PC-9 (cell line): ENCODE measurements at places on chromosomes 11 and 22. TPM values are rescaled to one million over a fixed set of nuclear protein-coding genes. Genes with fewer than 3 reads are reported as not detected.
A peak's percentile ranks its signal among the peaks of the same experiment; 100 is the strongest.

DNA sequence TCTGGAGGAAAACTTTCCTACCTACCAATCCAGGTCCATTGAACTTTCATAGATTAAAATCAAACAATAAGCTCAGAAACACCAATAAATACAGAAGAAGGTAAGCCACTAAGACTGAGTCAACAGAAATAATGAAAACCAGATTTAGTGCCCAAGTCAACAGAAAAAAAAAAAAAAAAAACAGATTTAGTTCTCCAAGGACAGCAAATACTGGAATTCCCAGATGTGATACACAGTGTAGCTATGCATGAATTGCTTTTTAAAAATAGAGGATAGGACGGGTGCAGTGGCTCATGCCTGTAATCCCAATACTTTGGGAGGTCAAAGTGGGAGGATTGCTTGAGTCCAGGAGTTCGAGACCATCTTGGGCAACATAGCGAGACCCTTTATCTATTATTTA lies 15.7 kb downstream of the DMC1 start:
- no peak for DNase-seq

DNA sequence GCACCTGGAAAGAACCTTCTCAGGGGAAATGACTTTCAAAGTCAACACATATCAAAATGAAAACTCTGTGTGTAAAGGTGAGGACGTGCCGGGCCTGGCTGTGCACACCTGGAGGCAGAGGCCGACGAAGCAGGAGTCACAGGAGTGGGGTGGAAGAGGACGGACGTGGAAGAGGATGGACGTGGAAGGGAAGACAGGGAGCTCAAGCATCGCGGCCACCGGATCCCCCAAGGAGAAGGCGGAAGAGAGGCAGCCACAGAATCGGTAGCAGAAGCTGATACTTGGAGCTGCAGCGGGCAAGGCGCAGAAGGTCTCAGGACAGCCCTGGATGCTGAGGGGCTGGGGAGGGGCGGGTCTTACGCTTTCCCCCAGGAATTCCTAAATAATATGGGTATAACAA lies 519.8 kb downstream of the BRD1 start:
- no peak for DNase-seq

DNA sequence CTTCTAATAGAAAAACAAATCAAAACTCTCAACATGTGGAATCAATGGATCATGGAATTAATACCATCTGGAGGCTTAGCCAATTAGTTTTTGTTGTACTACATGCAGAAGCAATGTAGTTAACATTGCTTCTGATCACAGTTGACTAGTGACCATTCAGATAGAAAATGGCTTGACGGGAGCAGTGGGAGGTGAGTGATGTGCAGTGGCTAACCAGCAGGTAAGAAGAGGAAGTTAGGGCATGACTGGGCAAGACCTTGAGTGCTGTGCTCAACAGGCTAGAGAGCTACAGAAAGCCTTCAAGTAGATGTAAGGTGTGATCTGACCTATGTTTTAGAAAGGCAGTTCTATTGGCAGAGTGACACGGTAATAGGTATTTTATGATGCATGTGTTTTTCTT lies 60.7 kb upstream of the ALKBH3 start:
- no peak for DNase-seq

GRCh38 chr11:93662175-93662570 lies 691 bp downstream of the CEP295 start:
- no peak for DNase-seq

- DNase-seq: no peak
Measured at GRCh38 chr11:35763301-35763700, 100.7 kb downstream of the TRIM44 start.

- no peak for DNase-seq
Measured at GRCh38 chr22:42432020-42432596, at the start of gene NFAM1. Gene NFAM1, minus strand, starts transcription at chr22:42432403. Its CDS starts 46 bp downstream, at chr22:42432357.

GRCh38 chr11:125369808-125370207 lies 126.3 kb downstream of the FEZ1 start:
- no peak for DNase-seq

GRCh38 chr11:20530942-20531703 lies 68.3 kb upstream of the SLC6A5 start:
- no peak for DNase-seq

DNA sequence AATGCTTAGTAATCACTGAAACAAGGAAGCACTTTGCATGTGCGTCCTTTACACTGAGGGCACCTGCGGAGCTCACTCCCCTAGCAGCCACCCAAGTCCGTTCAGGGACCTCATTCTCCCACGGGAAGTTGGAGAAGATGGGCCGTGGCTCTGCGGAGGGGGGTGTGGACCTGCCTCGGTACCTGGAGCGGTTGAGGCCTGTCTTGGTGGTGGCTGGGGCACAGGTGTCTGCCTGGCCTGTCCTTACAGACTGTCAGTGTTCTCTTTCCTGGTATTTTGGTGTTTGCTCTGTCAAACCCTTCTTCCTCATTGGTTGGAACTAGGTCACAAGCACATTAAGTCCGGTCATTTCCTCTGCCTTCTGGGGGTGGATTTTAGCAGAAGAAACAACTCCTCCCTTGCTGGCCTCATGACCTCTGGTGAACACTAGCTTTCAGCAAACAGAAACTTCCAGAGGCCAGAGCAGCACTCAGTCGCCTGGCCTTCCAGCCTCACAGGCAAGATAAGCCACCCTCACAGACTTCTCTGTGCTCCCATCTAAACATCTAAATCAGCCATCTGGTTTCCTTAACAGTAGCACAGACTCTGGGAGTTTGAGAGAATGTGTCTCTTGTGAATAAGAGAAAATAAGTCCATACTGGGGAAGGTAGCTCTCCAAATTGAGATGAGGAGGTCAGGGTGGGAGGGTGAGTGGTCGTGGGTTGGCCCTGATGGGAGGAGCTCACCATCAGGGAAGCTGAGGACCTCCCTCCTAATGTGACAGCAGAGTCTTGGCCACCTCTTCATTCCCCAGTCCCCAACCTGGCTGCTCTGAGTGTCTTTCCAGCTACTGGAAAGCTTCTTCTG lies 8.6 kb downstream of the SNAP29 start:
- no peak for DNase-seq

GRCh38 chr11:27291302-27291889 lies 71.6 kb downstream of the CCDC34 start:
- no peak for DNase-seq

GRCh38 chr11:45451766-45452440 lies 165.8 kb upstream of the SYT13 start:
- no peak for DNase-seq

DNA sequence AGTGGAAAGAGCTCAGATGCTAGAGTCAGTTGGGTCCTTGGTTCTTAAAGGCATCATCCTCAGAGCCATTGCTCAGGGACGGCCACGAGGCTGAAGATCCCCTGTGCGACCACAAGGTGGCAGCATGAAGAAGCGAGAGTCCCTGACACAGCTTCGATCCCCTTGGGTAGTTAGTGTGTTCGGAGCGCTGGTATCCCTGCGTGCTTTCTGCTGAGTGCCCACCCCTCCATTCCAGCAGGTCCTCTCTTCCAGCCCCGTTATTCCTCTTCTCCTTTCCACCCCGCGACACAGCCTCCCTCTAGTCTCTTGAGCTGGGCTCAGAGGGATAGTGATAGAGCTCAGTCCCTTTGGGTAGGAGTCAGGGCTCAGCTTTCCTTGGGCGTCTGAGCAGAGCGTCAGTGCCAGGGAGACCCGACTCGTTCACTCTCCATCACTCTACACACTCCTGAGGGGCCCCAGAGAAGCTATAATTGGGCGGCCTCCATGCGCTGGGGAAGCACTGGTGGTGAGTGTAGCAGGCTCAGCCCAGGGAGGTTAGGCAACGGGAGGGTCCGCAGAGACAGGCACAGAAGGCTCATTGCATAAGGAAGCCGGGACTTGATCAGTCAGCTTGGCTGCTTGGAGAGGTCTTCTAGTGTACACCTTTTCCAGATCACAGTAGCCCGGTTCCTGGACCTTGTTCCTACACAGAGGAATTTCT lies at the start of gene OR51D1:
OR51D1 (plus strand) TSS at position 516 of the 700 bp plus-strand sequence. CDS start 2,314 bp downstream, outside the sequence.
- DNase-seq: no peak

DNA sequence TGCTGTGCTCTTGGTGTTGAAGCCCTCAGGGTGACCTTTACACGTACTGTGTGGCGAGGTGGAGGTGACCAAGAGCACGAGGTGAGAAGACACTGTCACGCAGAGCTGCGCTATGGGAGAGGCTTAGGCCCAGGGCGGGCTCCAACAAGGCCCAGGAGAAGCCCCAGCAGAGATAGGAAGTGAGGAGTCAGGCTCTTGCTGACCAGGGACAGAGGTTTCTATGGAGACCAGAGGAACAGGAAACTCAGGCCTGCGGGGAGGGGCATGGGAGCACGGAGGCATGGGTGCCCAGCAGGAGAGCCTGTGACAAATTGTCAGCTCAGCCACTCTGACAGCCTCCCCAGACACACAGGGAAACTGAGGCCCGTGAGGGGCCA lies 15.8 kb downstream of the DGKZ start:
- peak; percentile 86 for DNase-seq

GRCh38 chr11:109029927-109030326 lies 365.1 kb downstream of the DDX10 start:
- DNase-seq: no peak

DNA sequence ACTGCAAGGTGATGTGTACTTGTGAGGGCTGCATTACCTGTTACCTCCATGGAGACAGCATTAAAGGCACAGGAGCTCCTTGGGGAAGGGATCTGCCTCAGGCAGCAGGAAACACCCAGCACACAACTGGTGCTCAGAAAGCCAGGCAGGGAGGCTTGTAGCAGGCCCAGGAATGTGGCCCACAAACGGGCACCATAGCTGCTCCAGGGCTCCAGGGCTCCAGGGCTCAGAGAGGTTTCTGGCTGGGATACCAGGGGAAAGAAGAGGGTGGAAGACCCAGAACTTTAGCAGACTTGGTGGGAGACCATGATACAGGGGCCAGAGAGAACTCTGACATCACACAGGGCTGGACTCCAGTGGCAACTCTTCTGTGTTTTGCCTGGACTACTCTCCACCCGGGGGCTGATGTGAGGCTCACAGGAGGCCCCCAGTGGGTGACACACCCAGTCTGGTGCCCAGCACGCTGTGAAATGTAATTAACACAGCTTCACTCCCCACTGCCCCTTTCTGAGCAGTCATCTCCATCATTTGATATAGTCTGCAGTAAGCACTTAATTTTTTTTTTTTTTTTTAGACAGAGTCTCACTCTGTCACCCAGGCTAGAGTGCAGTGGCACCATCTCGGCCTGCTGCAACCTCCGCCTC lies 14.7 kb upstream of the SULT4A1 start:
- no peak for DNase-seq

- DNase-seq: no peak
Measured at GRCh38 chr11:93477684-93478234, 65.4 kb downstream of the SMCO4 start.

GRCh38 chr11:69446108-69446507 lies 35.4 kb upstream of the LINC01488 start:
- no peak for DNase-seq

GRCh38 chr11:97685695-97686094 lies 1295.9 kb downstream of the JRKL start:
- no peak for DNase-seq

DNA sequence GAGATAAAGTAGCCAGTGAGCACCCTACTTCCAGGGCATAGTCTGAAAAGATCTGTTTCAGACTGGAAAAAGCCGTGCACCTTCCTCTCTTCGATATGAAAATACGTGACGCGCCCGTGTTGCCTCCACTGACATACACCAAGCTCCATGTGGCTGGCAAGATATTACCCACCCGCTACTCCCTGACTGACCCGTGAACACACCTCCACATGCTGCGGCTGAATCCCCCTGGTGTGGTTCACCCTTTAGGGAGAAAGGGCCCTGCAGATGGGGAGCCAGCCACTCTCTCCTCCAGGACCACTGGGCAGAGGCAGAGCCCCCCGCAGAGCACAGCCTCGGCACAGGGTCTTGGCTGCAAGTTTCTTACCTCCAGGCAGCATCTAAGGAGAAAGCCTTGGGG lies 245.0 kb downstream of the BRD1 start:
- no peak for DNase-seq

DNA sequence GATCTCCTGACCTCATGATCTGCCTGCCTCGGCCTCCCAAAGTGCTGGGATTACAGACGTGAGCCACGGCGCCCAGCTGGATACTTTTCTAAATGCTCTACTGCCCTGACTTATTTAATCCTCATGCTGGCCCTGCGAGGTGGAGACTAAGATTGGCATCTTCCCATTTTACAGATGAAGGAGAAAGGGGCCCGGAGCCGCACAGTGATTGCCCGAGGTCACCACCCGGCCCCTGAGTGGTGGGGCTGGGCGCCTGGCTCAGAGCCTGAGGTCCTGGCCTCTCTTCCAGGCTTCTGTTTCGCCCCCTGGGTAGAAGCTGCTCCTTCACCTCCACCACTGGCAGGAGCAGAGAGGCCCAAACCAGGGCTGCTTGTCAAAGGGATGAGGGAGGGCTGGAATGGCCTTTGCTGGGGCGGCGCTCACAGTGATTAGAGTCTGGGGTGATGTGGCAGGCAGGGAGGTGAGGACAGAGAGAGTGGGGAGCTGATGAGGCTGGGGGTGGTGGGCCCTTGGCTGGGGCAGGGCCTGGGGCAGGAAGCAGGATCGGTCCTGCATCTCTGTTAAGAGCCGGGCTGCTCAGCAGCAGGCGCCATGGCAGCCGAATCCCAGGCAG lies 15.4 kb upstream of the MPPED1 start:
- no peak for DNase-seq

DNA sequence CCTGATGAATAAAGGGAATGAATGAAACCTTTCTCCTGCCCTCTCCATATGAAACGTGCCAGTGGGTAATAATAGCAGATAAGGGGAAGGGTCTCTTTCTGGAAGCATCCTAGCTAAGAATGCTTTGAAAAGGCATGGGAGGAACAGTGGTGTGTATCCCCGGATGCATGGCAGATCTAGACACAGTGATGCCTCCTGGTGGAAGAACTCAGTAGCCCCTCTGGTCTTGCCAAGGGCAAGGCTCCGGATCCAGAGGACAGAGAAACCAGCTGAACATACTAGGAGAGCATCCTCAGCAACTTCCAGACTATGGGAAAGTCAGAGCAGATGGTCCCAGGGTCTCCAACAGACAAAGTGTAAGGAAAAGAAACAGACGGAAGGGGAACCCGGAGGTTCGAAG lies 6.4 kb downstream of the BAIAP2L2 start:
- no peak for DNase-seq

GRCh38 chr11:76763573-76764346 lies 19.4 kb upstream of the TSKU start:
- peak; percentile 54 for DNase-seq

GRCh38 chr11:45090607-45091006 lies 55.8 kb upstream of the PRDM11 start:
- DNase-seq: no peak

- DNase-seq: no peak
Measured at GRCh38 chr11:97202613-97203292, 812.9 kb downstream of the JRKL start.

GRCh38 chr11:71311928-71312510 lies 59.6 kb upstream of the SHANK2 start:
- DNase-seq: no peak

- no peak for DNase-seq
Measured at GRCh38 chr22:49201046-49201970, 626.4 kb downstream of the BRD1 start.

- peak; percentile 67 for DNase-seq
Measured at GRCh38 chr11:7538466-7539454, 25.0 kb downstream of the PPFIBP2 start.

Gene BIRC2
- 33.7 and 37.5 TPM in 2 replicates for total RNA-seq

Gene TMPRSS5
- total RNA-seq: 0.33 and 0.83 TPM in 2 replicates

Gene SHISAL1
- 0.94 and 1.2 TPM in 2 replicates for total RNA-seq

Gene PAMR1
- total RNA-seq: 1.1 TPM in 2 replicates

Gene USP47
- total RNA-seq: 22.4 and 24.2 TPM in 2 replicates

Gene KIAA1671
- 44.3 and 47.7 TPM in 2 replicates for total RNA-seq

Gene TUB
- total RNA-seq: not detected in 2 replicates

Gene CCDC89
- 0.28 and 0.50 TPM in 2 replicates for total RNA-seq

Gene KDELR3
- 15.5 and 18.9 TPM in 2 replicates for total RNA-seq

Gene OR8G5
- not detected in 2 replicates for total RNA-seq
